ENCODE measurements at places on chromosomes 6 and 20.

- no peak for DNase-seq
These were observed 22.2 kb upstream of the MRGBP start for GRCh38 chr20:62773845-62774714.

GRCh38 chr6:131053546-131054240 lies 9.4 kb downstream of the EPB41L2 start:
- no peak for DNase-seq

- no peak for DNase-seq
These were observed 71.1 kb downstream of the TASP1 start for GRCh38 chr20:13567663-13568062.

DNA sequence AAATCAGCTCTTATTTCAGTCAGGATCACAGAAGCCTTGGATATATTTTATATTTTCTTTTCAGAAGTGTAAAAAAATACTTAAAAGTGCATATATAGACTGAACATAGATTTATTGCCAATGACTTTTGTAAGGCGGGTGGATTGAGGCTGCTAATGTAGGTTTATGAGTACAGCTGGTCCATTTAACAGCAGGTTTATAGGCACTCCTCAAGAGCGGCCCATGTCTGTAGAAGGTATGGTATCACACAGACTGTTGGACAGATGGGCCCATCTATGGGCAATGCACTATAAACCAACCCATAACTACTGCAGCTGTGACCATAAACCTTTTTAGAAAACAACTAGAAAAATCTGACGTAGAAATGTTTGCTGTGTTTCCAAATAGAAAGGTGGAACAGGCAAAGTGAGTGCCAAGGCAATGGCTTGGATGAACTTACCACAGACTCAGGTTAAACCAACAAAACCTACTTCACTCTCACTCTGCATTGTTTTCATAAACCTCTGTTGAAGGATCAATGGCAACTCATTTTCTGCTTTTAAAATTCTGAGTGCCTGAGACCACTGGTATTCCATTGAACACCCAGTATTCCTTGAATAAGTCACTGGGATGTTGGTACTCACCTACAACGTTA lies 170.6 kb upstream of the EYA4 start:
- DNase-seq: no peak

GRCh38 chr6:118752803-118753202 lies 101.4 kb upstream of the CEP85L start:
- DNase-seq: no peak

DNA sequence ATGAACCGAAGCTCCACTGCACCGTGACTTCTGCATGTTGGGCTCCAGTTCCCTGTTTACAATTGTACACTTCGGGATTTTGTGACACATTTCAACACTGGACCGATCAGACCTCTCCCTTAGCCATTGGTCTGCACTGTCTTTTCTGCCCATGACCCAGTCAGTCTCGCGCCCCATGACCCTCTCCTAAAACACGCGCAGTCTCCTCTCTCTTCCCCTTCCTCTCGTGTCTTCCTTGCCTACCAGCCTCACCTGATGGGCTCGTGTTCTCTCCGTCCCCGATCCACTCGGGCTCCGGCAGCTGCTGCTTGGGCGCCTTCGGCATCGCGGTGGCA lies 535 bp upstream of the ABCF1 start:
- no peak for DNase-seq

Measured in activated T-cell treated with anti-CD3 and anti-CD28 coated beads, Interleukin-2, amount 50 U/mL, for 4 hours (primary cell).